Stimulated activated CD8-positive, alpha-beta memory T cell treated with anti-CD3 and anti-CD28 coated beads, Interleukin-4, amount 100 ng/mL, for 1 hour (primary cell): ENCODE measurements at places on chromosomes 1 and 21.

DNA sequence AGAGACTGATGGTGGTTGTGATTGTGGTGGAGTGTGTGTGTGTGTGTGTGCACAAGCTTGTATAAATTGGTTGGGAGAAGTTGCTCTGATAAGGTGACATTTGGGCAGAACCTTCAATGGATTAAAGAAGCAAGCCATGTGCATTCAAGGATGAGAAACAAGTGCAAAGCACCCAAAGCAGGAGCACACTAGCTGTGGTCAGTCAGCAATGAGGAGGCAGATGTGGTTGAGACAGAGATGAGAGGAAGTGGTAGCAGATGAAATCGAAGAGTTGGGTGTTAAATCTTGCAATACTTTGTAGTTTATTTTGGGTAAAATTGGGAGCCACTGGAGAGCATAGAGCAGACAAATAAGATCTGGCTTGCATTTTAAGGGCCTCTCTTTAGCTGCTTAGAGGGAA lies 4.4 kb upstream of the PGBD5 start:
- DNase-seq: no peak

GRCh38 chr21:44695184-44695583 lies 1.8 kb upstream of the KRTAP10-12 start:
- no peak for DNase-seq

GRCh38 chr1:57866998-57867397 lies 443.1 kb upstream of the DAB1 start:
- DNase-seq: no peak

- DNase-seq: no peak
These were observed 88.5 kb downstream of the TTLL7 start for GRCh38 chr1:83910461-83910860.

DNA sequence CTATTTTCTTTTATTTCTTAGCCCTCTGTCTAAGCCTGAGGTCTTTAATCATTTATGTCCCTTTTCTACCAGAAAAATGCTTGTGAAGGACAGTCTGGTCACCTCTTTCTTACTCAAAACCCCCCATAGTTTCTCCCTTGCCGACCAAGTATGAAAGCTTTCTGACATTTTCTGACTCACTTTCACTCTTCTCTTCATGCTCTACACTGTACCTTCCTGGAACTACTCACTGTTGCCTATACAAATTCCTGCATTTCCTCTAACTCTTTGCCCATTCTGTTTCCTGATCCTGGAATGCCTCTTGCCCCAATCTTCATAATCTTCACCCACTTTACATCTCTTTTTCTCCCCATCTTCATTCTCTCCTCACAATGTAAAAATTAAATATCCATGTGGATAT lies 380.0 kb downstream of the HHIPL2 start:
- DNase-seq: no peak

- DNase-seq: no peak
These were observed 26.9 kb downstream of the INAVA start for GRCh38 chr1:200921571-200922110.

- no peak for DNase-seq
These were observed 3.1 kb downstream of the NFASC start for GRCh38 chr1:204873714-204874113.

GRCh38 chr1:198701766-198702539 lies 63.1 kb downstream of the PTPRC start:
- no peak for DNase-seq
